Stimulated activated CD8-positive, alpha-beta memory T cell treated with anti-CD3 and anti-CD28 coated beads, Interleukin-4, amount 100 ng/mL, for 4 hours (primary cell): ENCODE measurements at places on chromosomes 13 and 19.

DNA sequence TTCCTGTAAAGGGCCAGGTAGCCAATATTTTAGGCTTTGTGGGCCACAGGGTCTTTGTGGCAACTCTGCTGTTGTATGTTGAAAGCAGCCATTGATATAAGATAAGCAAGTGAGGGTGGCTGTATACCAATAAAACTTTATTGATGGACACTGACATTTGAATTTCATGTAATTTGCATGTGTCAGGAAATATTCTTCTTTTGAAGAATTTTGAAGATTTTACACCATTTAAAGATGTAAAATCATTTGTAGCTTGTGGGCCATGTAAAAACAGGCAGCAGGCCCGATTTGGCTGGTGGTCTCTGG is 2.4 kb upstream of the CTU1 start:
- DNase-seq, result no peak

GRCh38 chr13:108993346-108993745 is 363.9 kb downstream of the MYO16 start:
- DNase-seq, result no peak

GRCh38 chr19:2426611-2427428 is 566 bp downstream of the TIMM13 start:
- DNase-seq, result no peak

DNA sequence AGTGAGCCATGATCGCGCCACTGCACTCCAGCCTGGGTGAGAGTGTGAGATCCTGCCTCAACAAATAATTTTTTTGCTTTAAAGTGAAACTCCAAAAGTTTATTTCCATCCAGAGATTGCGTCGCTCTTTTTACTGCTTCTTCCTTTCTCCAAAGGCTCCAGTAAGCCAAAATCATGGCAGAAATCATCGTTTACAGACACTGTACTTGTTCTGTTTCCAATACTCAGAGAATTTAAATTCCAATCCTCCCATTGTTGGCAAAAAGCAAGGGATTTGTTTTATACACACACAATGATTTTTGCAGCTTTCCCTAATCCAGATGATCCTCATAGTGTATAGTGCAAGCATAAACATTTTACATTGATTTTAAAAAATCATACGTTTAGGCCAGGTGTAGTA is 15.3 kb downstream of the FBXO27 start:
- no peak for DNase-seq

- DNase-seq, result no peak
These were observed 33.1 kb downstream of the SHANK1 start for GRCh38 chr19:50686310-50687032.

GRCh38 chr13:73759434-73759833 is 374.8 kb downstream of the KLF12 start:
- DNase-seq, result no peak

GRCh38 chr19:40533508-40533907 is 43.2 kb upstream of the SHKBP1 start:
- no peak for DNase-seq

DNA sequence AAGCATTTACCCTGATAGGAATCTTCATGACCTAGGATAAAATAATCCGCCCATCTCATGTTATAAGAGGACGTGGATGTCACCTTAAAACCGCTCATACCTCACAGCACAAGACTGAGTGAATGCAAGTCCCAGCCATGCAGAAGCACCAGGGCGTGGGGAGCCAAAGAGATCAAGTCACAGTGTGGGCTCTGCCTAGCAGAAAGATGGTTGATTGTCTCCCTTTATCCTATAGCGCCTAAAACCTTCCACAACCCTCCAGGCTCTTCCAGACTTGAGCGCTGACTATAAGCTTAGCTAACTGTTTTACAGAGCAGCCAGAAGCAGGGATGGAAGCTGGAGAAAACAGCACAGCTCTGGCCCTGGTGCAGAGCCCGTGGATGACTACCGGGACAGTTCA is 6.8 kb upstream of the ANKRD10 start:
- DNase-seq, result no peak

- DNase-seq, result no peak
These were observed 237.4 kb downstream of the RGCC start for GRCh38 chr13:41694545-41695301.

GRCh38 chr13:27339299-27339698 is 68.7 kb downstream of the RASL11A start:
- no peak for DNase-seq

DNA sequence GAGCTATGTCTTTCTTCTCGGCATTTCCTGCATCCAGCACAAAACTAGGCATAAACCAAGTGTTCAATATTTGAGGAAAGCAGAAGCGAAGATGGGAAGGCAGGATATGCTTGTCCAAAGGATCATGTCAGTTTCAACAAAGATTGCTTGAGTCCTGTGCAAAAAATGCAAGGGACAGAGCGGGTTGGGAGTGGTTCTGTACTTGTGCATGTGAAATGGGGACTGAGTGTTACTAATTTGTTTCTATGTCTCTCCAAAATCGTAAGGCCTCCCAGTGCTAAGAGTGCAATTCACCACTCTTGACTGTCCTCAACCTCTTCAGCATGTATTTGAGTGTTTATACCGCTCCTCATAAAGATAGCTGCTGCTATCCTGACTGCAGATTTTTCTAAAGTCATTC is 166.2 kb downstream of the DLEU7 start:
- no peak for DNase-seq

DNA sequence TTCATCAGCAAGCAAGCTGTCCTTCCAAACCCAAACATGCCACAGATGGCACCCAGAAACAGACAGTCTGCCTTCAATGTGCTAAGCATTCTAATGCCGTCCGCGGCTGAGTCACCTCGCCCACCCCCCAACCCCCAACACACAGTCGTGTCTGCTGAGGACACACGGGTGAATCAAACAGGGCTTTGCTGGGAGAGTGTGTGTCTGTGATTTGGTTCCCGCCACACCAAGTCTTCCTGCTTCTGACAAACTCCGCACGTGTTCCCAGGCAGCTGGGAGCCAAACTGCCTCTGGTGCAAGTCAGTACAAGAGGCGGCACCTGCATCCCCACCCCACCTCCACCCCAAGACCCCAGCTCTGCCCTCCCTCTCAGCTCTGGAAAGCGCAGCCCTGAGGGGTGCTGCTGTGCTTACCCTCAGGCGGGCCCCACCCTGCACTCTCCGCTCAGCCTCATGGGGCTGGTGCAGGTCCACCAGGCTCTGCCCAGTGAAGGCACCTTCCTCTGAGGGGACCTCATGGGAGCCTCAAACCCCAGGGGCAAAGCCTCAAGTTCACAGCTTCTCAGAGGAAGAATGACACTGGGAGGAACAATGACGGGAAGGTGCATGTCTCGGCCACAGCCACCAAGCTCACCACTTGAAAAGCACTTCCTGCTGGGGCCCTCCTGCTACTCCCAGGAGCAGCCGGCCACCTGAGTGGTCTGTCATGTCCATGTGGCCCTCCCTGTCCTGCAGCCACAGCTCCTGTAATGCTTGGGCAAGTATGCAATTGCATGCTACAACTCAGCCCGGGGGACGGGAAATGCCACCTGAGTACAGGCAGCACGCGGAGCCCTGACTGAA is 15.0 kb upstream of the SLC35E1 start:
- no peak for DNase-seq

DNA sequence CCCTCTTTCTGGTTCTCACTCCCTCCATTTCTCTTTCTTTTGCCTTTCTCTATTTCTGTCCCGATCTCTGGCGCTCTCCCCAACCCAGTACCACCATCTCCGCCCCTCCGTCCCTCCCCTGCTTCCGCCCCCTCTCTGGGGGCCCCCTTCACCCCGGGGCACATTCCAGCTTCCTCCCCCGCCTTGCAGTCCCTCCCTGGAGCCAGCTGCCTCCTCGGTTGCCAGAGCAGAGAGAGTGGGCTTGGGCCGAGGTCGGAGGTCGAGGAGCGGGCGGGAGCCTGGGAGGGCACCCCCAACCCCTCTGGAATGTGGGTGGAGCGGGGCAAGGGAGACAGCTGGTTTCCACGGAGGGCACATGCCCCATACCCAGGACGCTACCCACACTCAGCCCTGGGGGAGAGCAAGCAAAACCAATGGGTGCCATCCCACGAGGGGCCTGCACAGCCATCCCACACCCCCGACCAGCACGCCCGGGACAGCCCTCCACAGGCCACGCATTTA is 6.5 kb upstream of the CIRBP start:
- DNase-seq, result no peak

GRCh38 chr13:22655106-22655852 is 525.5 kb upstream of the SGCG start:
- no peak for DNase-seq

DNA sequence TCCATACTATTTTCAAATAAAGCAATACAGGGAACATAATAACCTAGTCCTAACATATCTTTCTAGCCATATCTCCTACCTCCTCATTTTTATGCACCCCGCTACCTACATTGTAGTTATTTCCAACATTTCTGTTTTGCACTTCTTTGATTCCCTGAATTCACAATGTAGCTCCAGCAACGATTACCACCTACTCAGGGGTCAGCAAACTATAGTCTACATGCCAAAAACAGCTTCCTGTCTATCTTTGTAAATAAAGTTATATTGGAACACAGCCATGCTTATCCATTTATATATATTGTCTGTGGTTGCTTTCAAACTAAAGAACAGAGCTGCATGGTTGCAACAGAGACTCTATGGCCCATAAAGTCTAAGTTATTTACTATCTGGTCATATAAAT is 16.7 kb downstream of the MYCBP2 start:
- no peak for DNase-seq

GRCh38 chr19:39347332-39348164 is 5.3 kb downstream of the SAMD4B start:
- no peak for DNase-seq

DNA sequence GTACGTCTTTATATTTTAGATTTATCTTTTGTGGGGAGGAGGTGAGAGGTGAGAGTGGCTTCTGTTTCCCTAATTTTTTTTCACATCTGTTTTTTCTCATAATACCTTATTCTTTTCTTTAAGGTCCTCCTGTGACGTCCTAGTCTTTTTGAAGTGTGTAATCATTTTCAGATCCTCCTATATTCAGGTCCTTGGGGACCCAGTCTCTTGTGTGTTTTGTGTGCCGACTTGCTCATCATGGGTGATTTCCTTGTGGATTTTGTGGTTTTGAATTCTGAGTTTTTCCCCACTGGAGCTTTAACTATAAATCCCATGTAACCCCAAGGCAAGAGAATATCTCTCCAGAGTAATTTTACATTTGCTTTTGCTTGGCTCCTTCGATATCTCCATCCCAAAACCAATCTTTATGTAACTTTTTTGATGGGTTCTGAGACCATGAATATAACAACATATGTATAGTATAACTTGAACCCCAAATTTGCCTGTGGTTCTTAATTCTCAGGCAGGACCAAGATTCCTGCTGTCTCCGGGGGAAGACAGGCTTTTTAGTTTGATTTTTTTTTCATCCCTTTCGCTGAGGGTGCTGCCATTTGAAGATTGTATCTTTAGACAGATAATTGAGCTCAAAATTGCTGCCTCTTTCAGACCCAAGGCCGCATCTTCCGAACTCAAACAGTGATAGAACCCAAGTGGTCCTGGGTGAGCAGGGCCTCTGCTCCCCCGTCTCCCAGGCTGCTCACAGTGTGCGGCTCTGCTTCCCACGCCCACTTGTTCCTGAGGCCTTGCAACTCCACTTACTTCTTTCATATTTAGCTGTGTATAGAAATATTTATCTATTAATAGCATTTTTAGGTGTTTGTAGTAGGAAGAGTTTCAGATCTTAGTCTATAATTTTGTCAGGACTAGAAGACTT is 59.1 kb upstream of the GPR183 start:
- no peak for DNase-seq

- DNase-seq, result no peak
These were observed 118.4 kb upstream of the SLC7A1 start for GRCh38 chr13:29713839-29714238.

DNA sequence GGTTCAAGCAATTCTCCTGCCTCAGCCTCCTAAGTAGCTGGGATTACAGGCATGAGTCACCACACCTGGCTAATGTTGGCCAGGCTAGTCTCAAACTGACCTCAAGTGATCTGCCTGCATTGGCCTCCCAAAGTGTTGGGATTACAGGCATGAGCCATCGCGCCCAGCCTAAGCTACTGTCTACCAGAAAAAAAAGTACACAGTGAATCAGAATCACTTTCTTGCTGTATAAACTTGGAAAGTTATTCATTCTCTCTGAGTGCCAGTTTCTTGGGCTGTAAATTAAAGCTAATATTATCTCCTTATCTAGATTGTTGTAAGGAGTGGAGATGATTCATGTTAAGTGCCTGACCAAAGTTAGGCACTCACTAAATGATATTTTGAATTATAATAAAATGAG is 242.8 kb downstream of the ENOX1 start:
- no peak for DNase-seq

GRCh38 chr13:77299587-77299986 is 27.3 kb downstream of the MYCBP2 start:
- no peak for DNase-seq

DNA sequence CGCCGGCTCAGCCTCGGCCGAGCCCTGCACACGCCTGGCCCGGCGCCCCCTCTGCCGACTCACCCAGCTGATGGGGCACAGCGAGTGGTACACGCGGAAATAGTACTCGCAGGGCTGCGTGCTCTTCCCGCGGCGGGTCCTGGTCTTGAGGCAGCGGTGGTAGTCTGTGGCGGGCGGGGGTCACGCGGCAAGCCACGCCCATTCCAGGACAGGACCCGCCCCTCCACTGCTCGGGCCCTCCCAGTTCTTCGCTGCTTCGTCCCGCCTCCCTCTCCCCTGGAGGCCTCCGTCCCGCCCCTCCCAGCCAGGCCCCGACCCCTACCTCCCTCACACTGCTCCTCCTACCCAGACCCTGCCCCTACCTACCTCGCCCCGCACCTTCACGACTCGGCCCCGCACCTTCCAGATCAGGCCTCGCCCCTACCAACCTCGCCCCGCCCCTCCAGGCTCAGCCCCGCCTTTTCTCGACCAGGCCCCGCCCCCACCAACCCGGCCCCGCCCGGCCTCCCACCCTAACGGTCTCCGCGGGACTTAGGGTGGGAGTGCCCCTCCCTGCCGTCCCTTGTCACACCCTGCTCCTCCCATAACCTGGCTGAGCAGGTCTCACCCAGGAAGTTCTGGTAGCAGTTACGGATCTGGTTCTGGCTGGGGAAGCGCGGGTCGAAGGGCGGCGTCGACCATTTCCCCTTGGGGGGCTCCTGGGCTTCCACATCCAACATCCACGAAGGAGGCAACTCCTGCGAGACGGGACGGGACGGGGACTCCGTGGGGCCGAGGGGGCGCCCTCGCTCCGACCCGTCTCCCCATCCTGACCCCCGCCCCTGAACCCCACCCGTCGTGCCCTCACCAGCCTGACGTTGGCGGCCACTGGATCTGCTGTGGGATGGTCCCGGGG is 469 bp downstream of the COX6B2 start:
- DNase-seq, result no peak
